ENCODE measurements at places on chromosomes 2 and 18. TPM values are rescaled to one million over a fixed set of nuclear protein-coding genes. Genes with fewer than 3 reads are reported as not detected.

GRCh38 chr2:100013892-100014677, 128.3 kb downstream of the AFF3 start:
- DNase-seq: peak; percentile 95

DNA sequence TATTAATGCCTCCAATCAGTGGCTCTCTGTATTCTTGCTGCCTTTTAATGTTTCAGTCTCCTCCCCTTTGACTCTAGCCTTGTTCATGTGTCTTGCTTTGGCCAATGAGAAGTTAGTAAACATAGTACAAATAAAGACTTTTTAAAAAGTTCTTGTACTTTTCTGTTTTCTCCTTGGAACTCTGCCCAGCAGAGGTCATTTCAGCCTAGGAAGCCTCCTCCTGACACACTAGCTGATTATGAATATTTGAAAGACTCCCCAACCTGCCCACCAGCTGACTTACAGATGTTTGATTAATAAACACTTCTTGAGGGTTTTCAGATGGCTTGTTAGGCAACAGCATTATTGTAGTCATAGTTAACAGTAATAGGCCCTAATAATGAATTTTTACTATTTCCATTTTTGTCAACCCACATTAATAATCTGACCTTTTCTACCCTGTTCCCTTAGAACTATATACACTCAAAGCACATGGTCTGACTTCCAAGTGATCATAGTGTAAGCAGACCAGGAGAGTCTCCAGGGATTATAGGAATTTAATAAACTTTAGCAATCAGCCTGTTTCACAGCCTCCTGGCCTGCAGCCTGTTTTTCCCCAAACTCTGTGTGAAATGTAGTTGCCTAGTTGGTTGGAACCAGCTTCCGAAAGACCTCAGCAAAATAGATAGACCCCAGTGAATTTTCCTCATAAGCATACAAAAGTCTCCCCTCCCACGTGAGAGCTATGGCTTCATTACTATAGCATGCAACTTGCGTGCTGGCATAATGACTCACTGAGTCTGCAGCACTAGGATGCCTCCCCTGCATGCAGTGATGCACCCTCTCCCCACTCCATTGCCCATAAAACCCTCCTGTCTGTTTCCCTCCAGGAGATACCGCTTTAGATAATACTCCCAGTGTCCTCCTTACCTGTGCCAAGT, 670.7 kb upstream of the ZNF804A start:
- DNase-seq: peak; percentile 70

Gene KCNS3
- total RNA-seq: 7.4 TPM

DNA sequence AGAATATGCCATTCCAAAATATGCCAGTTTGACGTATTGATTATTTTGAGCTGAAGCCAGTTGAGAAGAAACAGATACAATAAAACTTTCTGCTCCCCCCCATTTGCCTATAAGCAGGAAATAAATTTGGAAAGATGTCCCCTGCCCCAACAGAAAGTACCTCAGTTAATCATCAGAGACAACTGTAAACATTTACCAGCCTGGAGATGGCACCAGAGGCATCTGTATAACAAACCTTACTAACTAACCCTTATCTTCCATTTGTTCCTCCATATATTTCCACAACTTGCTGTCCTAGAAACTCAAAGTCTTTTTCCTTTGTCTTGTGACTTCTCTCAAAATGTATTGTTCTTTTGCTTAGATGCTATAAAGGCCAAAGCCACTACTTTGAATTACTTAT, 93.8 kb downstream of the AKAIN1 start:
- DNase-seq: no peak

GRCh38 chr2:176544991-176545956, 276.0 kb downstream of the MTX2 start:
- DNase-seq: no peak

- peak; percentile 65 for DNase-seq
Observed at GRCh38 chr18:55384551-55385275, 203.3 kb downstream of the TCF4 start.

DNA sequence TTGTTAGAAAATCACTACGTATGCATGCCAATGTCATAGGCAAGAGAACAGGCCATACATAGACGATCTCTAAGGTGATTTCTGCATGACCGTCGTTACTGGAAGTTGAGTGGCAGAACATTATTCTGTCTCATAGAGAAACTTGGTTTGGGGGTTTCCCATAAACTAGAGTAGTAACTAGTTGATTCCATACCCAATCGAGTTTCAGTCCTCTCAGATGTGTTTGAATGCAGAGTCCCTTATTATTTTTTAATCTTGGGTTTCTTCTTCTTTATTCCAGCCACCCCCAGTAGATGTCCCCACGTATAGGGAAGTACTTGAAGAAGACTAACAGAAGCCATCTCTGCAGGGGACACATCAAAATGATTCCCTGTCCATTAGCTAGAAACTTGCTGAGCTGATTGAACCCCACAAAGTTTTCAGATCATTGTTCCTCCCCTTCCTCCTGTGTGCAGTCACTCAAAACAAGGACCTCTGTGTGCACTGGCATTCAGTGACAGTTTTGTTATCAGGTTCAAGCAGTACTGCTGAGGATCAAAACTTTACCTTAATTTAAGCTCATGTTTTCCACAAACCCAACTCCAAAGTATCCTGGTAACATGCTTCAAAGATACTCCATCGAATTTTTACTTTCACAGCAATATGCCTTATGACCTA, 68.4 kb upstream of the CDCA7 start:
- DNase-seq: no peak

GRCh38 chr18:78693429-78693828, 286.2 kb upstream of the SALL3 start:
- DNase-seq: no peak

Gene MGAT4A
- total RNA-seq: not detected

Gene GALNT5
- total RNA-seq: 7.7 TPM

GRCh38 chr2:235922839-235923238, 245.3 kb downstream of the GBX2 start:
- DNase-seq: no peak

GRCh38 chr2:18396329-18397010, 164.0 kb downstream of the RDH14 start:
- DNase-seq: no peak

Gene DUSP19
- total RNA-seq: 1.6 TPM

GRCh38 chr2:70043252-70043875, 43.9 kb upstream of the PCBP1 start:
- no peak for DNase-seq

DNA sequence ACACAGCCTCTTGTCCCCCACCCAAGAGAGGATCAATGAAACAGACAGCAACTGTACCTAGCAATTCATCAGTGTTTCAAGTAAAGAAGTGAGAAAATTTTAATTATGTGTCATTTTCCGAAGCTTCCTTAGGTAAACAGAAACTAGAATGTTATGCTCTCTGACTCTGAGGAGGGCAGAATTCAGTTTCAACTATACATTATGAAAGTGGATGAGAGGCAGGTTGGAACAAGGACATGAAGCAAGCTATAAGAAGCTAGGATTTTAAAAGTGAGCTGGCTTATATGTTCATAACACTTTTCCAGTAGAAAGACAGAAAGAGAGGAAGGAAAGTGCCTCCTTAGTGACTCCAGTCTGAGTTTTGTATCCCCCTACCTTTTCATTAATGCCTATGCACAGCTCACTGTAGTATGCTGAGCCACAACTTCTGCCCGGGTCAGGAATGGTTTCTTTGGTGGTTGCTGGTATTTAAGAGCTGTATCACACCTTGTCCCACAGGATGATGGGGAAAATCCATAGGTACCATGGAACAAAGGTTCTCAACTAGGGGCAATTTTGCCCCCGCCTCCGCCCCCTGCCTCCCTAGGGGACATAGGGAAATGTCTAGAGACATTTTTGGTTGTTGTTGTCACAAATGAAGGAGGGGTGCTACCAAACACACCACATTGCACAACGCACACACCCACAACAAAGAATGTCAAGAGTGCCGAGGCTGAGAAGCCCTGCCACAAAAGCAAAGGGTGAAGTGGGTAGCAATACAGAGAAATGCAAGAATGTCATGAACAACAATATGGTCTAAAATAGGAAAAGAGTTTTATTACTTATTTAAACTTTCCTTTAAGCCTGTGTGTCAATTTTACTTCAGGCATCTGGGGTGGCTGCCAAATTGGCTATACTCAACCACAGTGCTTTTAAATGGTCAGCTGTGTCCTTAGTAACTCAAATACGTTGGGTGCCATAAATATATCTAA, 161.0 kb upstream of the ZFP36L2 start:
- DNase-seq: peak; percentile 80

DNA sequence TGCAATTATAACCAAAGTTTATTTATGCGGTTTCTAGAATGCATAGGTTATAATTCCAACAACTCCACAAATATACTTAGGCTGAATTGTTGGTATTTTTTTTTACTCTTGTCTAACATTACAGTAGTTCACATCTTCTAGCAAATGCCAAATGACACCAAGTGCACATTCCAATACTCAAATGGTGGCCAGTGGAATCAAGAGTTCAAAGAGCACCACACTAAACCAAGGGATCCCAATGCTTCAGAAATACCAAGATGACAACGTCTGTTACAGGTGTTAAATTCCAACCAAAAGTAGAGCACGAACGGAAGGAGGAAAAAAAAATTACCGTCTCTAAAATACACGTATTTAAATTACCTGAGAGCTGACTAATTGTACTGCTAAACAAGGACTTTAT, 136.2 kb downstream of the TMEM247 start:
- DNase-seq: no peak

DNA sequence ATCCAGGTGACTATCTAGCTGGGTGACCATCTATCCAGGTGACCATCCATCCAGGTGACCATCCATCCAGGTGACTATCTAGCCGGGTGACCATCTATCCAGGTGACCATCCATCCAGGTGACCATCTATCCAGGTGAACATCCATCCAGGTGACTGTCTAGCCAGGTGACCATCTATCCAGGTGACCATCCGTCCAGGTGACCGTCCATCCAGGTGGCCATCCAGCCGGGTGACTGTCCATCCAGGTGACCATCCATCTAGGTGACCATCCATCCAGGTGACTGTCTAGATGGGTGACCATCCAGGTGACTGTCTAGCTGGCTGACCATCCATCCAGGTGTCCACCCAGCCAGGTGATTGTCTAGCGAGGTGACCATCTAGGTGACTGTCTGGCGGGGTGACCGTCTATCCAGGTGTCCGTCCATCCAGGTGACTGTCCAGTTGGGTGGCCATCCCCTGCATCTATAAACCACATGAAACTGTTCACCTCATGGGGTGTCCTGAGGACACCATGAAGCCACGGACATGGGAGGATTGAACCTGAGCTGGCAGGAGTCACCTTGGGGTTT, 305.3 kb downstream of the NDUFA10 start:
- no peak for DNase-seq

- peak; percentile 67 for DNase-seq
Observed at GRCh38 chr2:186518945-186519344, 32.9 kb downstream of the ZC3H15 start.

Gene ELOA2
- total RNA-seq: not detected
